ENCODE measurements at places on chromosomes 3 and 15. TPM values are rescaled to one million over a fixed set of nuclear protein-coding genes. Genes with fewer than 3 reads are reported as not detected.
A peak's percentile ranks its signal among the peaks of the same experiment; 100 is the strongest.

GRCh38 chr3:65886391-65886790 is 152.3 kb downstream of the MAGI1 start:
- H3K27ac ChIP-seq: no peak overlapping the region
- H3K4me3 ChIP-seq: no peak overlapping the region
- no peak for DNase-seq
- no peaks in the 10 kb centered on the region for H3K36me3 ChIP-seq
- peaks cover 9% of the 10 kb centered on the region for H3K4me1 ChIP-seq

GRCh38 chr15:43105077-43105736 is 631 bp downstream of the UBR1 start:
- peak; percentile 60 for DNase-seq
- no peaks in the 10 kb centered on the region for H3K27me3 ChIP-seq

DNA sequence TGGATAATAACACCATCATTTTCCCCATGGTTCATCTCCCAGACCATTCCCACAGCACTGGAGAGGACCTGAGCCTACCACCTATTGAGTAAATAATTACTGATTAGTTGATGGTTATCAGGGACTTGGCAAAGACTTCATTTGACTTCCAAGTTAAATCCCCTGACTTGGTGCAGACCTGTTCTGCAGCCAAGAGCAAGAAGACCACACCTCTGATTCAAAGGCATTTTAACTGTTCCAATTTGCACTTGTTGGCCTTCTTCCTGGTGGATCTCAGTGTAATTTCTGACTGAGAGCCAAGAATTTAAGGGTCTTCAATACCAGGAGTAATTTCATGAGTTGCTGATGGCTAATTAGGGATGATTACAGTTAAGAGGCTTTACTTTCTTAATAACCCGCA is 24.0 kb downstream of the THSD4 start:
- no peak for DNase-seq
- no peaks in the 10 kb centered on the region for H3K27me3 ChIP-seq
- no peak overlapping the region for H3K4me3 ChIP-seq
- H3K4me1 ChIP-seq: no peaks in the 10 kb centered on the region
- H3K36me3 ChIP-seq: no peaks in the 10 kb centered on the region

DNA sequence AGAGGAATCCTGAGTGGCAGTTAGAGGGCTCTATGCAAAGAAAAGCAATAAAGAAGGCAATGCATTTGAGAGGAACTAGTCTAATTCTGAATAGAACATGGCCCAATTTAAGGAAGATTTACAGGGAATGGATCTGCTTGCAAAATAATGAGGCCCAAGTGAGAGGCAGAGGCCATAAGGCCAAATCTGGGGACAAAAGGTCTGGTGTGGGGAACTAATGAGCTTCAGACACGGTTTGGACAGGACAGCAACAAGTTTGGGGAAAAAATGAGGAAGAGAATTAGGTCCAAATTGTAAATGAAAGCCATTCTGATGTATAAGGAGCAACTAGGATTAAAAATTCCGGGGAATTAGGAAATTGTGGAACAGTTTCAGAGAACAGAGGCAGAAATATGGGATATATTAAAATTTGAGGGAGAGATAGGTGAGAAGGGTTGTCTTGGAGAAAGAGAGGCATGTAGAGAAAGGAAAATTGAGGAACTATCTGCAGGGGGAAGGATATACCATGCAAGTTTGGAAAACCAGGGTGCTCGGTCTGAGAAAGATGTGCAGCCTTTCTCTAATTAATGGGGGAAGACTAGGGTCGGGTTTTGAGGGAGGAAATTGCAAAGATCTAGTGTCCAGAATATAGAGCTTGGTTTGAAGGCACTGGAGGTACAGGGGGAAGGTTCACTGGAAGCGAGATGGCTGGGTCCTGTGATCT is 73.8 kb downstream of the RBPMS2 start:
- peaks cover 73% of the 10 kb centered on the region for H3K4me1 ChIP-seq
- H3K36me3 ChIP-seq: no peaks in the 10 kb centered on the region

- no peaks in the 10 kb centered on the region for H3K4me1 ChIP-seq
- H3K27ac ChIP-seq: no peak overlapping the region
- no peaks in the 10 kb centered on the region for H3K27me3 ChIP-seq
- no peaks in the 10 kb centered on the region for H3K36me3 ChIP-seq
- DNase-seq: no peak
Observed at GRCh38 chr3:53646723-53647122, 152.3 kb downstream of the CACNA1D start.

The RASGRP1 gene
- total RNA-seq: 0.75 TPM

The SLC28A2 gene
- under 0.01 TPM for total RNA-seq

DNA sequence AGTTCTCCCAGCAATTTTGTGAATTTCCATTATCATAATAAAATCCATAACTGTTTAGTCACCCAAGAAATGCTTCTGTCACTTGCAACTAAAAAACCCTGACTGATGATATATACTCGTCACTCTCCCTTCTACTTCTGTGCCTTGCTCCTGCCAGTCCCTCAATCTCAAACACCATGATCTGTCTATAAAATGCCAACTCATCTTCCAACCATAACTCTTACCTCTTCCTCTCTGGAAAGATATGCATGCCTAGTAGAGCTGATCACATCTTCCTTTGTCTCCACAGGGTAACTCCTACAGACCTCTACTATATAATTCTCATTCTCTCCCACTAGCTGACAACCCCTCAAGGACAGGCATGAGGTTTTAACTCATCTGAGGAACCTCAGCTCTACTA is 5.2 kb upstream of the VEPH1 start:
- no peak for DNase-seq
- H3K27me3 ChIP-seq: peaks cover 8% of the 10 kb centered on the region
- H3K27ac ChIP-seq: no peak overlapping the region

The SLC9A9 gene
- total RNA-seq: 15.0 TPM

Measured in liver (tissue), 10 donors.